T-cell (primary cell): ENCODE measurements at places on chromosomes 2 and 18. TPM values are rescaled to one million over a fixed set of nuclear protein-coding genes. Genes with fewer than 3 reads are reported as not detected.

GRCh38 chr18:321865-322467, 54.1 kb upstream of the THOC1 start:
- no peak for DNase-seq

DNA sequence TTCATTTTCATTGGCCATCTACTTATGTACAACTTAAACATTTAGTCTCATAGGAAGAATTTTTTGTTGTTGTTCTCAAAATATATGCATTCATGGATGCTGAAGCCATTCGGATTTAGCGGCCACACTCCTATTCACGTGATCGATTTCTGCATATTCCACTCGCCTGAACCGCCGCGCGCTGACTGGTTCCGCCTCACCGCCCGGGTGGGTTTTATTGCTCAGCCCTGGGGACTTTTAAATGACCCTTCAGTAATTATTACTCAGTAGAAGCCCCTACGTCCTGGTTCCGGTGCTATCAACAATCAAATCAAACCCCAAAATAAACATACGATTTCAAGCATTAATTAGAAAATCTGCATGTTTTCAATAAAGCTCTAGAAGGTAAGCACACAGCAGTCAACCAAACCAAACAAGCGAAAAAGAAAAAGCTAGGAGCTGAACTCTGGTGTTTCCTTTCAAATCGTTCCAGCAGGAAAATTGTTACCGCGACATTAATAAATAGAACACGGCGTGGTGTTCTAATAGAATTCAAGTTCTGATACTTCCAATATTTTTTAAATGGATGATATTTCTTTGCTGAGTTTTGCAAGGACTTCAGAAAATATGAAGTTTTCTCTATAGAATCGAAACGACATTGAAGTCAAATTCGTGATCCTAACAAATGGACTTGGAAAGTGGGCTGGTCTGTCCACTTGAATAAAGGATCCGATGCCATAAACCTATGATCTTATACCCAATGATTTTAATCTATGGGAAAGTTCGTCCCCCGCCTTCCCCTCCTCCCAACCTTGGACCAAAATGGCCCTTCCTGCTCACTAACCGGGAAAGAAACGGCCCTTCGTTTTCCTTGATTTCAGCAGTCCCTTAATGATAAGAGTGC, 9.3 kb downstream of the PAX3 start:
- no peak for DNase-seq

GRCh38 chr2:216078776-216079175, 2.8 kb downstream of the PECR start:
- no peak for DNase-seq

DNA sequence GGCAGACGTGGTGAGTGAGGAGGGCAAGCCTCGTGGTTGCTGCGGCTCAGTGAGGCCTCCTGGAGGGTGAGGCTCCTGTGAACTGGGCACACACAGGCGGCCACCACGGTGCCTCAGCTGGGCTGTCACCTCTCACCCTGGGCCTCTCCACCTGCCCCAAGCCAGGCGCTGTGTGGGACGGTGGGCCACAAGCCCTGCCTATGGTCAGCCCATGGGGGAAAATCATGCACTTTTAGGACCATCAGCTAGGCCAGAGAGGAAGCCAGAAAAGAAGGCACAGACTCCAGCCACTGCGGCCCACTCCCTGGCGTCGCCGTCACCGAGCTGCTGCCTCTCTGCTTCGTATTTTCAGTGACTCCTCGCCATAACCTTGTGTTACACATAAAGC, 28.5 kb upstream of the HS6ST1 start:
- no peak for DNase-seq

GRCh38 chr2:14631406-14632040, 994 bp upstream of the LRATD1 start:
- no peak for DNase-seq

DNA sequence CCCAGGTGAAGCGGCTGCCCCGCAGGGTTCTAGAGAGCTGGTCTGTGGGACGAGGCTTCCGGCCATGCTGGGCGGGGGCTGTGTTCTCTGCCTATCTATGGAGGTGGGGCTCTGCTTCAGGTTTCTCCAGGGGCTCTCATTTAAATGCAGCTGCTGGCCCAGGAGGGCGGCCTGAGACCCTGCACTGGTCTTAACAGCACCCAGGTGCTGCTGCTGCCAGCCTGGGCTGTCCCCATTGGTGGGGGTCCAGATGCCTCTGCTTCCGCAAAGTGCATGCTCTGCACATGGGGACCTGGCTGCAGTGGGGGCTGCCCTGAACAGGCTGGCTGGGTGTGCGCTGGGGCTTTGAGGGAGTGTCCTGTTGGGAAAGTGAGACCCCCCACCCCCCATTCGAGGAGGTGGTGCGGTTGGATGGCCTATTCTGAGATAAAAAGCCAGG, 29.7 kb upstream of the ALLC start:
- DNase-seq = peak; percentile 16

GRCh38 chr2:226995625-226996041, 159.8 kb downstream of the RHBDD1 start:
- DNase-seq = no peak

- DNase-seq = no peak
Observed at GRCh38 chr2:112004253-112004645, 50.8 kb upstream of the TMEM87B start.

- no peak for DNase-seq
Observed at GRCh38 chr2:223599640-223600380, 2.4 kb downstream of the SCG2 start.

CCBE1 gene
- 0.07 TPM for total RNA-seq

STPG4 gene
- total RNA-seq = not detected

VIT gene
- not detected for total RNA-seq

ASB1 gene
- total RNA-seq = 42.3 TPM
